ENCODE measurements at places on chromosomes 6 and 20.

GRCh38 chr20:48463916-48464315, 363.9 kb downstream of the PREX1 start:
- DNase-seq, result no peak

DNA sequence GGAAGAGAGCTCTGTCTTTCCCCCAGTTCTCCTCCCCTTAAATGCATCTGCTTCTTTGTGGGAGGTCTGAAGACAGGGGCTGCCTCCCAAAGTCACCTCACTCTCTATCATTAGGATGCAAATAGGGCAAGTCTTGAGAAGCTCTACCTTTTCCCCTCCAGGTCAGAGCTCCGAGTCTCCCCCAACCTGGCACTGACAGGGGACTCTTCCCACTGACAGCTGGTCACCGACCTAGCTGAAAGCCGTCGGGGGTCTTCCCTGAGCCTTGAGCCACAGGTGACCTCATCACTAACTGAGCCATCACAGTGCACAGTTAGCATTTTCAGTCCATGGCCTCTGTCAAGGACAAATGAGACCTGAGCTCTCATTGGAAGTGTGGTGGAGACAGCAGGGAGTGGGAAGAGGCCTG, 386.7 kb downstream of the HACE1 start:
- DNase-seq, result no peak

- no peak for DNase-seq
Measured at GRCh38 chr20:51382111-51382985, 160.2 kb downstream of the NFATC2 start.

DNA sequence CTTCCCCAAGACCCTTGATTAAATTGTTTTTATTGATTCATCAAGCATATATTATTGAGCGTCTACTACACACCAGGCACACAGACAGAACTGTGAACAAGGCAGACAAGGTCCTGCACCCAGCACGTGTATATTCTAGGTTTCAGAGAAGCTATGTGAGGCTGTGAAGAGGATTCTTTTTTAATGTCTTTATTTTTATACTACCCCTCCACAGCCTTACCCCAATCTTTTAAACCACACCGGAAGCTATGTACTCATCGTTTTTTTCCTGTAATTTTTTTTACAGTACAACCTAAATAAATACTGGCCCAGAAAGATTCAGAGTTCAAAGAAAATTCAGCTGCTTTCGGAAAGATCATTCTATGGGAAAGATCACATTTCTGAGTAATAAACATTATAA, 10.0 kb downstream of the SGK1 start:
- no peak for DNase-seq

DNA sequence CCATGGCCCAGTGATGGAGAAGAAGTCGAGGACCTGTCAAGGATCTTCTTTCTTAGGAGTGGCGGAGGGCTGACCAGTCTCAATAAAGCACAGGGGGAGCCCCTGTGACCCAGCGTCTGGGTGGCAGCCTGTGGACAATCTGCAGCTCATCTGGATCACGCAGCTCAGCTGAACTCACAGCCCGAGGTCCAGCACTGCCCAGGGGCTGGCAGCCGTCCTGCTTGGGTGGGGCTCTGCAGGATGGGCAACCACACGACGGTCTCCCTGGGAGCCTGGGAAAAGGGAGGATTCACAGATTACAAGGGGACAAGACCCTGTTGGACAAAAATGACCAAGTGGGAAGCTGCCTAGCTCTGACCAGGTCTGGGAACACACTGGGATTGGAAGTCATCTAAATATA, 110.8 kb downstream of the MYLK4 start:
- no peak for DNase-seq

DNA sequence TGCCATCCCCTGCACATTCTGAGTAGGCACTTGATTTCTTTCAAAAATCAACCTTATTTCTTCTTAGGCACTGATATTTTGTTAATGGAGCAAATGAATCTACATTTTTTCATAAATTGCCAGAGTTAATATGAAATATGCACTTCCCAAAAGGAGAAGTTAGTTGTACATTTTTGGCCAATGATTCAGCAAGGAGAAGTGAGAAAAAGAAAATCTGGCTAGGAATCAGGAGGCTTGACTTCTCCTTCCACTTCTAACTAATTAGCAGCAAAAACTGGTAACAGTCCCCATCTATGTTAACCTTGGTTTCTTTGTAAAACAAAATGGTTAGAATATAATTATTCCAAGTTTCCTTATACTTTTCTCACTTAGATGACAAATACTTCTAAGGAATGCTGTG, 7.0 kb upstream of the DSE start:
- DNase-seq, result no peak

DNA sequence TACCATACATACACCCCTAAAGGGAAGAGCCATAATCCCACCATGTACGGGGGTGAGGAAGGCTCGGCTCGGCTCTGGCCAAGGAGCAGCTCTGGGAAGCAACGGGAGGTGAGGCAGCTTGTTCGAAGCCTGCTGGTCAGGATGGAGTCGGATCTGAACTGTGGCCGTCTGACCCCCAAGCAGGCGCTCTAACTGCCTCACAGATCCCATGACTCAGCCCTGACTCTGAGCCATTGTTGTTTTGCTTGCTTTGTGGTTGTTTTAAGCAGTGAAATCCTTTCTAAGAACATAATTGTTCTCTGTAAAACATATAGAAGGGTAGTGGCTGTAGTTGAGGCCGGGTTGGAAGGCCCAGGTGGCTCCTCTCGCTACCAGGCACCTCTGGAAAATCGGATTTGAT, 10.9 kb downstream of the C6orf132 start:
- no peak for DNase-seq

- no peak for DNase-seq
Measured at GRCh38 chr6:10417681-10418104, 2.8 kb upstream of the TFAP2A start.

GRCh38 chr6:56314683-56315523, 67.5 kb upstream of the COL21A1 start:
- no peak for DNase-seq

- DNase-seq, result no peak
Measured at GRCh38 chr6:153485072-153485471, 354.0 kb upstream of the RGS17 start.

DNA sequence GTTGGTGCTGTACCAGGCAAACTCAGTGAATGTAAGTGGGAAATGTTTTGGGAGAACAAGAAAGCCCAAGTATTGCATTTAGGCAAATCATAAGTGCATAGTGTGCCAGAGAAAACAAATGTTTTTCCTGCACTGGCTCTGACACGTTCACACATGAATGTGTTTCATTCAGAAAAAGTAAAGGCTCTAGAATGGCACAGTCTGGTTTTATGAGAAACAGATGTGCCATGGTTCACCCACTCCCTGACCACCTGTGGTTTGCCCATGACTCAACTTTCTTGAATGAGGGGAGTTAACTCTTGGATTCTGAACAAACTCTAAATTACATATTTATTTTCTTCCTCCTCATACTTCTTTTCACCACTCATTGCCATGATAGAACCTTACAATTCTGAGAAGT, 126.9 kb downstream of the KCNQ5 start:
- no peak for DNase-seq

DNA sequence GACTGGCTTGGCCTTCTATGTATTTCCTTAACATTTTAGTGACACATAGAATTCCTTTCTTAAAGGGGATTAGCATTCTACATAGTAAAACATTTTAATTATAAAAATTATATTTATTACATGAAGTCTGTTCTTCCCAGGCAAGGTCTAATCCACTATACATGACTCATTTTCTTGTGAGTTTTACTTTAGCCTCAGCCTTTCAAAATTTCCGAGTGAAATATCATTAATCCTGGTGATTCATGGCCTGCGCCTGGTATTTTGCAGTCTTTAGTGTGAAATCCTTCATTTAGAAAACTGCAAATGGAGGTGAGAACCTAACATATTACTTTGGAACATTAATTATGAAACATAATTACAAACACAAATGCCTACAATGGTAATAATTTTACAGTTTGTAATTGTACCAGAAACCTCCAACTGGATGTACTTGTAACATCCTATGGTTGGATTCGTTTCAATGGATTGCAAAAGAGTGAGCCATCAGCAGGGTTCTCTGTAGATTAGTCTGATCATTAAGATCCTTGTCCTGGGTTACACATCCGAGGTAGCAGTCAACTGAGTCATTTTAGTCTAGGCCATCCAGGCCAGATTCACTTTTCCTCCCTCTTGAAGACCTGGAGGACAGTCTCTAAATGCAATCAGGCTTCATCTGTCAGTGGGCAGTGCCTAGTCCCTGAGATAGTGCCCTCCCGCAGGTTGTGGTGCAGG, 272.0 kb downstream of the PACRG start:
- DNase-seq, result no peak

GRCh38 chr6:166156942-166157341, 10.7 kb downstream of the TBXT start:
- no peak for DNase-seq

DNA sequence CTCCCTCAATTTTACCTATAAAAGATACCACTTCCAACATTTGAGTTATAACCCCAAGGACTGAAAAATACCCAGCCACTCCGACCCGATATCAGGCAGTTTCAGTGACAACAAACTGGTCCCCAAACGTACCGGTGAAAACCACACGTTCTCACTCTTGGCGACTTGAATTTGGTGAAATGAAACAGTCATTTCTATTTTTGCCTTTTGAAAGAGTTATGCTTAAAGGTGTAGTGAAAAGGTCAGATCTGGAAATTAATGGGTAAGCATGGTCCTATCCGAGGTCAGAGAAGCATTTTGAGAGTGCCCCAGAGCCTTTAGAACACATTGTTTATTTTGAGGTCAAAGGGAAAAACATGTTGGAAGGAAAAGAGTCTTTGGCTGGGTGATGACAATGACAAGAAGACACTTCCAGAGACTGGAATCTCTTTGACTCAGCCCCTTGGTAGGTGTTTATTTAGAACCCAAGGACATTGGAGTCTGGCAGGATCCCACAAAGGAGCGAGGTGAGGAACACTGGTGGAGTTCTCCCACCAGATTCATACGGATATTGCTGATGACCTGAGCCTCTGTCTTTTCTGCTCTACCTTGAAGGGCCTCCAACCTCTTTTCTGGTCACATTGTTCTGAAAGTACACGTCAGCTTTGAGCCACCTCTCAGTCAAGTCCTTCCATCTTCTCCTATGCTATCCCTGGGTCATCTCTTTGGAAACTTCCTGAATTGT, 235.0 kb downstream of the GMPR start:
- no peak for DNase-seq

GRCh38 chr20:40939667-40940066, 89.0 kb upstream of the TOP1 start:
- DNase-seq, result no peak

DNA sequence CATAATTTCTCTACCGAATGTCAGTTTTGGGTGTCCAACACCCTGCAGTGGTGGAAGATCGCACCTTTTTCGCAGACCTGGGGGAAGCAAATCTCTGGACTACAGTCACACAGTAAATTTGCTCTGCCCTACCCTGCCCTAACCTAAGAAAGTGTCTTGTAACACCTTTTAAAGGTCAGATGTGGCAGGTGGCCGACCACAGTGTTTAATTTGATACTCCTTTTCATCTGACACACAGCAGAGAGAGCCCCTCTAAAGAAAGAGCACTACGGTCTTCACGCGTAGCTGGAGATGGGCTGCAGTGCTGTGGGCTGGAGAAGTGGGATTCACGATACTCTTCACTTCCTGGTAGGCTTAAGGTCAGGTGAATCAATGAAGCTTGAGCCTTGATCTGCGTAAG, 109.9 kb downstream of the TMEM242 start:
- no peak for DNase-seq

GRCh38 chr6:41560431-41561192, 14.4 kb downstream of the FOXP4 start:
- DNase-seq, result peak; percentile 63

GRCh38 chr20:36887752-36888090, 11.8 kb downstream of the TLDC2 start:
- DNase-seq, result no peak

DNA sequence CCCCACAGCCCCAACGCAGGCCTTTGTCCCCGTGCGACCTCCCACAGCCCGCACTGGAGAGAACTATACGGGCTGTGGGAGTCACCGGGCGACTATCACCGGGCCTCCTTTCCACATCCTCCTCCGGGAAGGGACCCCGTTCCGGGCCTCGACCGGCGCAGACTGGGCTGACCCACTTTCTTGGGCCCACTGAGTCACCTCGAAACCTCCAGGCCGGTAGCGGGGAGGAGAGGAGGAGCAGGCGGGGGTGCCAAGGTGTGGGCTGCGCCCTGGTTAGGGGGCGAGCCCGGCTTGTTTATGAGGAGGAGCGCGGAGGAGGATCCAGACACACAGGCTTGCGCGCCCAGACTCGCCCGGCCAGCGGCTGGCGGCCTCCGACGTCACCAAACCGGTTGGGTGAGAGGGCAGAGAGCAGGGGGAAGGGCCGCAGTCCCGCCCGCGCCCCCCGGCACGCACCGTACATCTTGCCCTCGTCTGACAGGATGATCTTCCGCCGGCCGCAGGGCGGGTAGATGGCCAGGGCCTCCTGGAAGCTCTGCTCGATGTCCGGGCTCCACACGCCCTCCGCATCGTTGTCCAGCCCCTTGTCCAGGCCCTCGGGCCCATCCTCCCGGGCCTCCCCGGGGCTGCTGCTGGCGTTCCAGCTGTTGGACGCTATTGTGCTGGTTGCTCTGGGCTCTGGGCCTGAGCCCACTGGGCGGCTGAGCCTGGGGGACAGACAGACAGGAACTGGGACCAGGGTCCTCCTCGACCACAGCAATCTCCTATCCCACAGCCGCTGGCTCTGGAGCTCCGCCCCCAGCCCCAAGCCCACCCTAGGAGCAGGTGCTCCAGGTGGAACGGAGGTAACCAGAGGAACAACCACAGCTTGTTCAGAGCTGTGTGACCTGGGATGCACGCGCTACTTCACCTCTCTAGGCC, 10.6 kb downstream of the TEAD3 start:
- DNase-seq, result no peak

GRCh38 chr6:127058936-127059335, 59.5 kb upstream of the RSPO3 start:
- no peak for DNase-seq

- DNase-seq, result no peak
Measured at GRCh38 chr6:130026859-130027258, 8.5 kb downstream of the L3MBTL3 start.

DNA sequence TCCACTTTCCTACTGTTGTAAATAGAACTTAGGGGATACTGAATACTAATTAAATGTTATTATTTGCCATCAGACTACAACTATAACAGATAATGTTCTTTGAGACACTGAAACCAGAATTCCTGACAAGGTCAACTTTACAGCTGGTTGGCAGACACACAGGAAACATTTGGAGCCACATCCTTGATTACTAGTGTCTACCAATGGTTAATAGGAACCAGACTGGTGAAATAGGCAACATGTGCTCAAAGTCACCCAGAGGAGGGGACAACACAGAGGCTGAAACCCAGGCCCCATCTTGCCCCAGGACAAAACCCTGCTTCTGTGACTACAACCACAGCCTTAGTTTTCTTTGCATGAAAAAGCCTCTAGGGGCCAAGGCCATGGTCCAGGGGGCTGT, 47.8 kb upstream of the NT5E start:
- DNase-seq, result no peak

DNA sequence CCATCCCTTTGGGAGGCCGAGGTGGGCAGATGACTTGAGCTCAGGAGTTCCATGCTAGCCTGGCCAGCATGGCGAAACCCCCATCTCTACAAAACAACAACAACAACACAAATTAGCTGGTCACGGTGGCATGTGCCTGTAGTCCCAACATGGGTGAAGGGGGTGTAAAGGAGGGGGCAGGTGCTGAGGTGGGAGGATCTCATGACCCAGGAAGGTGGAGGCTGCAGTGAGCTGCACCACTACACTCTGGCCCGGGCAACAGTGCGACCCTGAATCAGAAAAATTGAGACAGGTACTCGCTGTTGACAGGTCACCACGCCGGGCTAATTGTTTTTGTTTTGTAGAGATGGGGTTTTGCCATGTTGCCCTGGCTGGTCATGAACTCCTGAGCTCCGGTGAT, 4.2 kb downstream of the SCAF8 start:
- DNase-seq, result no peak

GRCh38 chr20:8602389-8603116, 466.3 kb upstream of the PLCB4 start:
- no peak for DNase-seq
